ENCODE measurements at places on chromosomes 3 and 15.

DNA sequence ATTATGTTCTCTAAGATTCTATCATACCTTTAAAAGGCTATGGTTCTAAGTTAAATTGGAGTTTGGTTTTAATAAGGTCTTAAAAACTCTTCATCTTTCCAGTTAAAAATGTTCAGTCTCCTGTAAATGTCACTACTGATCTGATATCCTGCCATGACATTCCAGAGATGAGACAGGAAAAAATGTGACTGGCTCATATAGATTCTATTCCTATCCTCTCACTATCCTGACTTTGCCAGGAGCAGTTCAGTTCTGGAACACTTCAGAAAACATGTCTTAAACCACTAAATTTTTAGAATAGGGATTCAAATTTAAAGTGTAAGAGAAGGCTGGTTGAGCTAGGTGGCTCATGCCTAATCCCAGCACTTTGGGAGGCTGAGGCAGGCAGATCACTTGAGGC, 170.9 kb downstream of the TNIK start:
- DNase-seq = no peak

DNA sequence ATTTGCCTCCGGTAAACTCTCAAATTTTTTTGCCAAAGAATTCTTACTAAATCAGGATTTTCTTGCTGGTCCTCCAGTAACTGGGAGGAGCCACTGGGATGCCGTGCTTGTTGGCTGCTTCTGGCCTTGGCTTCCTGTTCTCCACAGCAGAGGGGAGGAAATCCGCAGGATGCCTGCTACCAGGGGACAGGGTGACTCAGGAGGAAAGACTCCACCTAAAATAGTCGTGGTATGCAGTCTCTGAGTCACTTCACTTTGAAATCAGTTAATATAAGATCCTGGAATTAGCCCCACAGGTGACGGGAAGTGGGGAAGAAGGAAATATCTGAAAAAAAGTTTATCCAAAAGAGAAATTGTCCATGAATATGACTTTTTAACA, 6.5 kb upstream of the TM4SF18 start:
- DNase-seq = no peak

DNA sequence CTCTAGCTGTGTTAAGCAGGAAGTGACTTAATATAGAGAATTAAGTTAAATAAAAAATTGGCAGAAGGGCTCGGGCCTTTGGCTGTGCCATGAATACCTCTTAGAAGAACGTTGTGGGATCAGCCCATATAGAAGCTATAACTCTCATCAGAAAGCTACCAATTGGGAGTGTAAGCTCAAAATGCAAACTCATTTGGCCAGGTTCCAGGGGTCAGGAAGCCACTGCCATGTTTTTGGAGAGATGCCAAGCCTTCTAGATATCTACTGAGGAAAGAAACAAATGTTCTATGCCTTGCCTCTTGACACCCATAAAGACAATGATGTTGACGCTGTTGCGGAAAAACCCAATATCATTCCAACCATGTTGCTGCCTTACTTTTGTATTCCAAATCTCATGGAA, 475.2 kb upstream of the TGFBR2 start:
- no peak for DNase-seq

DNA sequence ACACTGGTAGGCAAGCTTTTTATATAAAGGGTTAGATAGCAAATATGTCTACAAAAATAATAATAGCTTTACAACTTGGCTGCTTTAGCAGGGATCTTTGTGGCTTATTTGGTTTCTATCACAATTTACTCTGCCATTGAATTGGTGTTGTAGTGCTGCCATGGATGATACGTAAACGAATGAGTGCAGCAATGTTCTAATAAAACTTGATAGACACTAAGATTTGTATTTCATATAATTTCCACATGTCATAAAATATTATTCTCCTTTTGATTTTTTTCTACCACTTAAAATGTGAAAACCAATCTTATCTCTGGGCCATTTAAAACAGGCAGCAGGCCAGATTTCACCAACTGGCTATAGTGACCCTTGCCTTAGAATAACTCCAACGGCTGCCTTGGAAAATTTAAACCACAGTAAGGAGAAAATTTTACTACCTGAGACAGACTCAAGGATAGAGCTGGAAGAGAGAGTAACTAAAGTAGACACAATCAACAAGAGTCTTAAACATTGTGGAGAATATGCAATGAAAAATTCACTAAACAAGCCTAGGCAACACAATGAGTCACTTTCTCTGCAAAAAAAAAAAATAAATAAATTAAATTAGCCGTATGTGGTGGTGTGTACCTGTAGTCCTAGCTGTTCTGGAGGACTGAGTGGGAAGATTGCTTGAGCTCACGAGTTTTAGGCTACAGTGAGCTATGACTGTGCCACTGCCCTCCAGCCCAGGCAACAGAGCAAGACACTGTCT, 8.1 kb downstream of the NPHP3 start:
- DNase-seq = no peak

GRCh38 chr3:33758281-33758680, 40.1 kb upstream of the PDCD6IP start:
- no peak for DNase-seq

- no peak for DNase-seq
Observed at GRCh38 chr15:56931639-56932508, 13.4 kb downstream of the TCF12 start.

DNA sequence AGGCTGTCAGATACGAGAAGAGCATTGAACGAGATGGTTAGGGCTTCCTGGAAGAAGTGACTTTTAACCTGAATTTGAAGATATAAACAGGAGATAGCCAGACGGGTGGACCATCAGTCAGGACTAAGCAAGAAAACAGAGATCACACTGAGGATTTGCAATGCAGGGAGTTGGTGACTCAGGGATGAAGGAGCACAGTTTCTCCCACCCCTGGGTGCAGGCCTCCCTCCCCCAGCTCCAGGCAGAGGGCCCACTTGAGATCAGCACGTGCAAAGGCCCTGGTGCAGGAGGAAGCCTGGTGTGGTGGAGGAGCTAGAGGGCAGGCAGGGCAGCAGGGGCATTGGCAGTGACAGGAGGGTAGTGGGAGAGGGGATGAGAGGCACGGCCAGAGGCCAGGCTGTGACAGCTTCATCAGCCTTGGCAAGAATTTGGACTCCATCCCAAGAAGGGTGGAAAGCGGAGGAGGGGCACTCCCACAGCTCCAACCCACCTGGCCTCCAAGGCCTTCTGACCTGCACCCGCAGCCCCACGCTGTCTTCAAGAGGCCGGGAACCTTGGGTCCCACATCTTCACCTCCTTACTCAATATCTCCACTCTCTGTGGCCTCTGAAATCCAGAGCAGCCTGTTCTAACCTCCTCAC, 8.7 kb upstream of the PCSK6 start:
- DNase-seq = peak; percentile 55

GRCh38 chr15:77097921-77098320, 27.0 kb upstream of the TSPAN3 start:
- DNase-seq = no peak

DNA sequence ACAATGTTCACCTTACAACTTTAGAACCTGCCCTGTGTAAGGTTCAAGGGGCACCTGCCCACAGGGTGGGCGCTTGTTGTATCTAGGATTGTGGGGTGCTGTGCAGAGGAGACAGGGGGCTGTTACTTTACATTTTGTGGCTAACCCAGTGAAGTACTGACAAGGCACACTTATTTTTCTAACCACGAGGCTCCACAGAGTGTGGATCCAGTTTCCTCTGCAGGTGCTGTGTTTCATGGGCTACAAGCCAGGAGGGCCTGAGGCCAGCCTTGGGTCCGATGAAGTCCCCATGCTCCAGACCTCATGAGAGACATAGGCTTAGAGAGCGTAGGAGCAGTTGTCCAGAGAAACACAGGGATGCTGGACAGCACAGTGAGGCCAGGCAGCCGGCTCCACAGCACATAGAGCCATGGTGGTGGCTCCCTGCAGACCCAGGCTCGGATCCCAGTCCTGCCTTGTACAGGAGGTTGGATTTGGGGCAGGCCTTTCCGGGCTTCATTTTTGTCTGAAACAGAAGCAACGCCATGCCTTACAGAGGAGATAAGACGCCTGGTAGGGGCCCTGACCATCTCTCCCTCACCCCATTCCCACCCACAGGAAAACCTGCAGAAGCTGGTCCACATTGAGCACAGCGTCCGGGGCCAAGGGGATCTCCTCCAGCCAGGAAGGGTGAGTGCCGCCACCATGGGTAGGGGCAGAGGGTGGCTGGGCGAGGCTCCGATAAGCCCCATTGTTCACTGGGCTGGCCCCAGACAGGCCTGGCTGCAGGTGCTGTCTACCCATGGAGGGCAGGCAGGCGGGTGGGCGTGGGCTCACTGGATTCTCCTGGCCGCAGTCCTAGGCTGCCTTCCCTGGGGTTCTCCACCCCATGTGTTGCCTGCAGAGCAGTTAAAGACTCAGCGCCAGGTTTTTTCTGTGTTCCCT, 40.1 kb upstream of the NR2C2 start:
- DNase-seq = no peak

GRCh38 chr15:101710806-101711205, 13.5 kb downstream of the TARS3 start:
- DNase-seq = no peak

DNA sequence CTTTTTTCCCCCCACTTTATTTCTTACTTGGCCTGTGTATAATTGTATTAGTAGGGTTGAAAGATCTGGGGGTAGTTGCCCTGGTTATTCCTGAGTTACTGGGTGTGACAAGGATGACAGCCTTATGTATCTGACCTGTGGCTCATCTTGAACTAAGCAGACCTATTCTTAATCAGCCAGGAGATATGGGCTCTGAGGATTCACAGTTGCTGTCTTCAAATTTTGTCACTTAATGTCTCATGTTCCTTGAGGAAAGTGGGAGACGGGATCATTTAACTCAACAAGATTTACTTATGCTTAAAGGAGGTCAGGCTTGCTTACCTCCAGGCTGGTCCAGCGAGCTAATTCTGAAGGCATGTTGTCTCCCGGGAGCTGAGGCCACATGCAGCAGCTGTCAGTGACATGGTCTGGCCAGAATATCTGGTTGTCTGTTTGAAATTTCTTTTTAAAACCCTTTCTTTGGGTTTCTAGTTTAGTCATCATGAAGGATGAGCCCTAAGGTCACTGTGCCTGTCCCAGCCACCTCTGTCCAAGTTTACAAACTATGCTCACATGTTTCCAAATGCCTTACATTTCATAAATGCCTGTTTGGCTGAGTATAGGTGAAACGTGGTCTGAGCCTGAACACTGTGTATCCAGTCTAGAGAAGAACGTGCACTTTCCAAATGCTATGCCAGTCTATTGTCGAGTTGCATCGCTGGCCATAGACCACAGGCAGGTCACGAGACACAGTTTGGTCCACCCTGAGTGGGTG, 26.8 kb downstream of the LRTM1 start:
- DNase-seq = no peak

DNA sequence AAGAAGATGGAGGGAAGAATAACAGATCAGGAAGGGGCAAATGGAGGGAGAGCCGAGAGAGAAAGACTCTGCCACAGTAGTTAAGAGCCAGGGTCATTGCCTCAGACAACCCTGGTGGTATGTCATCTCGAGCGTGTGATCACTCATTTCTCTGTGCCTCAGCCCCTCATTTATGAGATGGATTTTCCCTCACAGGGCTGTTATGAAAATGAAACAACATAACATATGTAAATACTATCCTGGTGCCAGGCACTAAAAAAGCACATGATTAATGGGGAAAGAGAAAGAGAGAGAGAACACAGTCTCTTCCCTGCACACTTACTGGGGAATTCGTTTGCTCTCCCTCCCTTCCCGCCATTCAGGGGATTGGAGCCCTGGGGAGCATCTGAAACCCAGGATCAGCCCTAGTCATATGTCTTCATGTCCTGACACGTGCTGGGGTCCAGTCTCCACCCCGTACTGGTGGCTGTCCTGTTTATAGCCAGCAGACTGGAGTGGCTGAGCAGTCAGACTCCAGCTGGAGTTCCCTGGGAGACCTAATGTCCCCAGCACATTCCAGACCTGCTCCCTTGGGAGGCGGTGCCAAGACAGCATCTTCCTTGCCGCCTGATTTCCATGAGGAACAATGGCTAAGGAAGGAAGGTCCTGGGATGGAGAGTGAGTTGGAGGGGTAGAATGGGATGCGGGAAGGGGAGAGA, 14.7 kb upstream of the AMOTL2 start:
- DNase-seq = no peak

DNA sequence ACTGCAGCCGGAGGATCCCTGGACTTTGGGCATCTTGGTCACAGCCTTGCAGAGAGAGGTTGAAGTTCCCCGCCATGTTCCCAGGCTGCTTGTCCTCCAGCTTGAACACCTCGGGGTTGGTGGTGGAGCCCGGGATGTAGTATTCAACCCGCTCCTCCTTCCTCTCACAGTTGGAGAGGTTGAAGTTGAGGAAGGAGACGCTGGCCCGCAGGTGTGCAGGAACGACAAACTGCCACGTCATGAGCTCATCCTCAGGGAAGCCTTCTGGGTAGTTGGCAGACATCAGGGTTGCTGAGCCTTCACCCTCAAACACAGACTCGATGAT, 35.7 kb downstream of the CDCP1 start:
- no peak for DNase-seq
